ENCODE measurements at places on chromosomes 6 and 20. TPM values are rescaled to one million over a fixed set of nuclear protein-coding genes. Genes with fewer than 3 reads are reported as not detected.

Gene KHDC1L
- 5.4 TPM for total RNA-seq

Gene PRR18
- not detected for total RNA-seq

Gene ENPP4
- 9.6 TPM for total RNA-seq

Gene PAK5
- not detected for total RNA-seq

Gene HTR1E
- total RNA-seq: not detected

DNA sequence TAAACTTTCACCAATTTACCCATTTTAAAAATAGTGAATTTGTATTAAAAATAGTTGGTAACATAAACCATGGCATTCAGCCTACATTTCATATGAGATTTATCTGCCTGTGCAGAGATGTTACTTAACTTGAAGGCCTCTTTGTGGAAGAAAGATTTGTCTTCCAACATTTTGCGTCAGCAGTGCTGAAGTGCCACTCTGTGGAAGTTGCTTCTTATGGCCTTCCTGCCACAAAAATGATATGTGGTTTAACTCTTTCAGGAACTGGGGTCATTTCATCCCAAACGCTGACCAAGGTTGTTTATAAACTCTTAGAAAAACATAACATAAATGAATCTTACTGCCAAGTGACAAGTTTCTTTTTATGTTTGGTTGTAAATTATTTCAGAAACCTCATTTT, 246.8 kb downstream of the ARID1B start:
- H3K36me3 ChIP-seq: no peaks in the 10 kb centered on the region
- H3K4me1 ChIP-seq: peaks cover 5% of the 10 kb centered on the region
- no peaks in the 10 kb centered on the region for H3K27me3 ChIP-seq

DNA sequence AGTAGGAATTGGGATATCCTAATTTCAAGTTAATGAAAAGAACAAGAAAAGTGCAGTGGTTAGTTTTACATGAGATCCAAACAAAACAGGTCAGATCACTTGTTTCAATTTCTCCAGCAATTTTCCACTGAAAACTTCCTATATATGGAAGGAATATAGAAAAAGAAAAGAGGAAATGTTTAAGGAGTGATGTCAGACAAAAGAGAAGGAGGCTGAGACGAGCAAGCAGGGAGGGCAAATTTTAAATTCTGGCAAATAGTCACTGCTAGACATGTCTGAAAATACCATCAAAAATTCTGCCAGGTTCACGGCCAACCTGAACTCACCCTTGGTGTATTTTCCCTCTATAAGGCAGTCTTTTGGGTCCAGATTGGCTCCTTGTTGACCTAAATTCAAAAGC, 9.5 kb upstream of the NUP153 start:
- H3K27me3 ChIP-seq: no peaks in the 10 kb centered on the region
- no peak for DNase-seq
- no peak overlapping the region for H3K27ac ChIP-seq
- H3K36me3 ChIP-seq: no peaks in the 10 kb centered on the region
- peaks cover 29% of the 10 kb centered on the region for H3K4me1 ChIP-seq

GRCh38 chr6:134309983-134310605, 7.8 kb downstream of the SGK1 start:
- DNase-seq: no peak
- H3K27ac ChIP-seq: no peak overlapping the region
- H3K27me3 ChIP-seq: no peaks in the 10 kb centered on the region
- no peak overlapping the region for H3K4me3 ChIP-seq
- no peaks in the 10 kb centered on the region for H3K36me3 ChIP-seq

DNA sequence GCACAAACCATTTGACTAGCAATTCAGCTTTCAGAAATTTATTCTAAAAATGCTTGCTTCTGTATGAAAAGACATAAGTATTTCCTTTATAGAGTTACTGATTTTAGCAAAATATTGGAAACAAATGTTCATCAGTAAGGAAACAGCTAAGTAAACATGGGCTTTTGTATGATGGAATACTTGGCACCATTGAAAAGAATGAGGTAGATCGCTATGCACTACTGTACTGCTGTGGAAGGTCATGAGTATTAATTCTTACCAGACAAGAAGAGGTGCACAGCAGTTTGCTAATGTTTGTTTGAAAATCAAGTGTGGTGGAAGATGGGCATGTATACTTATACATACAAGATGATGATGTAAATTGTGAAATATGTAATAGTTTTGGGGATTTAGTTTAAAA, 73.0 kb downstream of the FARS2 start:
- no peaks in the 10 kb centered on the region for H3K4me1 ChIP-seq
- no peak overlapping the region for H3K4me3 ChIP-seq
- DNase-seq: no peak
- no peak overlapping the region for H3K27ac ChIP-seq
- no peaks in the 10 kb centered on the region for H3K36me3 ChIP-seq

DNA sequence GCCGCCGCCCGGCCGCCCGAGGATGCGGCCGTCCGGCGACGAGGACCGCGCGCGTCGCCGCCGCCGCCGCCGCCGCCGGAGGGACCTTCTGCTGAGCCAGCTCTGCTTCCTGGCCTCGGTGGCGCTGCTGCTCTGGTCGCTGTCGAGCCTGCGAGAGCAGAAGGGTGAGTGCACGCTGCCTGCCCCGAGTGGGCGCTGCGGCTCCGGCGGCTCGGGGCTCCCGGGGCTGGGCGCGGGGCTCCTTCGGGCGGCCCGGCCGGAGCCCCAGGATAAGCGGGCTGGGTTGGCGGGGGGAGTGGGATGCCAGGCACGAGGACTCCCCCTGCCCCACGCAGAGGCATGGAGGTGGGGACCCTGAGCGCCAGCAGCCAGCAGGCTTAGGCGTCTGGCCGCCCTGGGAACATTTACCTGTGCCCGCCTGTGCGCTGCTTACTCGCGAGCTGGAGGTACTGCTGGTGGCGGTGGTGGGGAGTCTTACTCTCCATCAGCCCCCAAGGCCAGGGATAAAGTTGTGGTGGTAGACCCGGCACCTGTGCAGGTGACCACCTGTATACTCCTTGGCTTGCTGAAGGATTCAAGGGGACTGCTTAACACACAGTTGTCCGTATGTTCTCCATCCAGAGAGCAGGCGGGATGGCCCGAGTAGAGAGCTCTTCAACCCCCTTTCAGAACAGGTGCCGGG, 520 bp downstream of the SLC24A3 start:
- no peaks in the 10 kb centered on the region for H3K4me1 ChIP-seq
- H3K4me3 ChIP-seq: no peak overlapping the region
- no peak overlapping the region for H3K27ac ChIP-seq
- no peaks in the 10 kb centered on the region for H3K36me3 ChIP-seq
- H3K27me3 ChIP-seq: no peaks in the 10 kb centered on the region
- no peak for DNase-seq

- H3K4me3 ChIP-seq: no peak overlapping the region
- no peak for DNase-seq
- H3K4me1 ChIP-seq: peaks cover 5% of the 10 kb centered on the region
- peaks cover 11% of the 10 kb centered on the region for H3K27me3 ChIP-seq
Measured at GRCh38 chr20:62210496-62210855, 9.6 kb downstream of the HRH3 start.

Data from HCT116 (cell line).